Stimulated activated CD4-positive, alpha-beta T cell treated with anti-CD3 and anti-CD28 coated beads, TNF-alpha, amount 100 ng/mL, for 24 hours (primary cell): ENCODE measurements at places on chromosomes 6 and 20.
A peak's percentile ranks its signal among the peaks of the same experiment; 100 is the strongest.

- no peak for DNase-seq
These were observed 93.8 kb downstream of the JPH2 start for GRCh38 chr20:44093249-44093582.

DNA sequence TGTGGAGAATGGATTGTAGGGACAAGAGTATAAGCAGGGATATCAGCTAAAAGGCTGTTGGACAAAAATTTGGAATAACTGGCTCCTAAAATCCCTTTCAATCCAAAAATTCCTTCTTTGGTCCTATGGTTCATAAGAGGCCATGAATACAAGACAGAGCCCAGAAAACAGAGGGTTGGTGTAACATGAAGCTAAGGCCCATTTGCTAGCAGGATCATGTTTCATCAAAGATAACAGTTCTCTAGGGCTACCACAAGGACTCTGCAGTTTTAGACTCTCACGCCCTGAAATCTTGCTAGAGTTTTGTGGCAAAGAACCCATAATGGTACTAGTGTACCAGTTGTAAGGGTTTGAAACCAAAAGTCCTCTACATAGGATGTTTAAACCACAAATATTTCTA is 327.8 kb upstream of the TBX18 start:
- DNase-seq, result no peak

GRCh38 chr20:57450419-57450818 is 59.2 kb downstream of the RBM38 start:
- no peak for DNase-seq

- DNase-seq, result peak; percentile 21
These were observed 533 bp downstream of the OSTM1 start for GRCh38 chr6:108074057-108074358.

GRCh38 chr6:136127873-136128272 is 122.2 kb downstream of the MTFR2 start:
- DNase-seq, result no peak

DNA sequence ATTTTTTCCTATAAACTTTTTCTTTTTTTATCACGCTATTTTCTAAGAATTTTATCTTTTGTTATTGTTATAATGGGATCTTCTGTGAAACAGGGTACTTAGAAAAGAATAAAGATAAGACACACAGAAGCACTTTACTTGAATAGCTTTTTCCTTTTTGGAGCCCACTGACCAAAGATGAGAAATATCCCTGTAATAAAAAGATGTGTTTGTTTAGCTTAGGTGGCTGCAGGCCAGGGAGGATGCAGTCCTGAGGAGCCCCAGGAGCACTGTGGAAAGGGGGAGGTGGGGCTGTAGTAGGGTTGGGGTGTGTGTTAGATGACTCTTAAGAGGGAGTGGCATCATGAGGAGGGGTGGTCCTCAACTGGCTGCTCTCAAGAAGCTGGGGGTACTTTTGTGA is 128.6 kb downstream of the ARID1B start:
- DNase-seq, result no peak

- no peak for DNase-seq
These were observed 364.3 kb upstream of the SPTLC3 start for GRCh38 chr20:12644461-12644860.

DNA sequence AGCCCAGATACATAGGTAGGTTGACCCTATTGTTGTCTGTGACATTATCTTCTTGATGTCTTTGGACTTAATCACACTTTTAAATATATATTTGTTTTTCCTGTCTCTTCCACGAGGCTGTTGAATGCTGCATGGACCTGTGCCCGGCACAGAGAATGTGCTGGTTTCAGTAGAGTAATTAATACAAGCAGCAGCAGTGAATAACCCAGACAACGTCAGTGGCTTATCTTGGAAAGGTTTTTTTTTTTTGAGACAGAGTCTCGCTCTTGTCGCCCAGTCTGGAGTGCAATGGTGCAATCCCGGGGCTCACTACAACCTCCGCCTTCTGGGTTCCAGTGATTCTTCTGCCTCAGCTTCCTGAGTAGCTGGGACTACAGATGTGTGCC is 108.2 kb downstream of the CDH26 start:
- DNase-seq, result no peak

- no peak for DNase-seq
These were observed 15.3 kb downstream of the SPDEF start for GRCh38 chr6:34540841-34541240.

- no peak for DNase-seq
These were observed 19.5 kb downstream of the LHFPL5 start for GRCh38 chr6:35824552-35825192.

GRCh38 chr20:24647713-24648112 is 178.3 kb downstream of the SYNDIG1 start:
- DNase-seq, result no peak

- no peak for DNase-seq
These were observed 58.7 kb upstream of the SLC2A12 start for GRCh38 chr6:134111062-134111677.

- DNase-seq, result no peak
These were observed 603.5 kb upstream of the CITED2 start for GRCh38 chr6:139977887-139978332.

GRCh38 chr20:56417911-56418310 is 5.9 kb downstream of the CASS4 start:
- DNase-seq, result no peak

DNA sequence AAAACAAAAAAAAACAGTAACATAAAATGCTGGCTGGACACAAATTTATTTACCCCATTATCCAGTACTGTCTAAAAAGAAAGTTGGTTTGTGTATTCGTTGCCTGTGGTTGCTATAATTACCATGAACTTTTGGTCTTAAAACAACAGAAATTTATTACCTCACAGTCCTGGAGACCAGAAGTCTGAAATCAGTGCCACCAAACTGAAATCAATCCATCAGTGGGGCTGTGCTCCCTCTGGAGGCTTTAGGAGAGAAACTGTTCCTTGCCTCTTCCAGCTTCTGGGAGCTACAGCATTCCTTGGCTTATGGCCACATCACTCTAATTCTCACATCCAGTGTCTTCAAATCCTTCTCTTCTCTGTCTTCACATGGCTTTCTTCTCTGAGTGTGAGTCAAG is 79.4 kb downstream of the SNX5 start:
- no peak for DNase-seq

DNA sequence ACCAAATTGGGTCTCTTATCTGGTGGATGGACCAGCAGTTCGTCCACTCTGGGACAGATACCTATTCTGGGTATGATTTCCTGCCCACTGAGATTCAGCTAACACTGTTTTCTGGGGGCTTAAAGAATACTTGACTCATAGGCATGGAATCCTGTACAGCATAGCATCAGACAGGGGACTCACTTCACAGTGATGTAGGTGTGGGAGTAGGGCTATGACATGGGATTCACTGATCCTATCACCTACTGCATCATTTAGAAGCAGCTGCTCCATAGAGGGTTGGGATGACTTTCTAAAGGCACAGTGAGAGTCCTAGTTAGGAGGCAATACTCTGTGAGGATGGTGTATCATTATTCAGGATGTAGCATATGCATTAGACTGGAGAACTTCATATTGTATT is 74.5 kb upstream of the AHI1 start:
- DNase-seq, result no peak

- DNase-seq, result no peak
These were observed at the start of gene HELZ2 for GRCh38 chr20:63574156-63574828. TSS of gene HELZ2 (minus strand) at chr20:63574239. CDS start at chr20:63572385, 1,854 bp downstream.
